ENCODE measurements at places on chromosomes 3 and 15. TPM values are rescaled to one million over a fixed set of nuclear protein-coding genes. Genes with fewer than 3 reads are reported as not detected.

DNA sequence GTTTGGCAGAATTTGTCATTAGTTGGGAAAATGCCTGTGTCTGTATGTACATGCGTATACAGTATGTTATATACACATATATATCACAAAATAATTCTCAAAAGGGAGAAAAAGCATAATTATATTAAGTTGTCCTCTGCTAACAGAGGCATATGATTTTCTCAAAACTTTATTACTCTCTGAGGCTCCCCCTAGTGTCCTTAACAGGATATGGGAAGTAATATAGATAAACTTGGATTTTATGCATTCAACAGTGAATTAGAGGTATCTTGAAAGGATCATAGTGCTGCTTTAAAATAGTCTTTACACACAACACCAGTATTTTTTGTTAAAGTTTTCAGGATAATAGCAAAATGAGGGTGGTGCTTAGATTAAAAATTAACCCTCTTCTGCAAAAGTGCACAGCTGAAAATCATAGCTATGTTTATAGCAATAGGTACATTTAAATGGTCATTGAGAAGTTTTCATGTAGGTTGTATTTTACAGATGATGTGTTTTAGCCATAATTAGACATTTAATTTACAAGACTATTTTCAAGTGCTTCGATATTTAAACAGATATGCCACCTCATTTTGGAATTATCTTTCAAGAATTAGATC lies 454.0 kb upstream of the ROBO2 start:
- no peak overlapping the region for H3K4me3 ChIP-seq
- DNase-seq = no peak
- no peaks in the 10 kb centered on the region for H3K36me3 ChIP-seq

- H3K27me3 ChIP-seq = peaks cover 19% of the 10 kb centered on the region
- no peaks in the 10 kb centered on the region for H3K36me3 ChIP-seq
- H3K4me3 ChIP-seq = no peak overlapping the region
- no peak overlapping the region for H3K27ac ChIP-seq
- no peaks in the 10 kb centered on the region for H3K4me1 ChIP-seq
Observed at GRCh38 chr15:29937956-29938355, 115.7 kb upstream of the TJP1 start.

GRCh38 chr3:38522002-38522401 lies 25.9 kb downstream of the EXOG start:
- peaks cover 22% of the 10 kb centered on the region for H3K4me1 ChIP-seq
- no peak overlapping the region for H3K4me3 ChIP-seq
- H3K27me3 ChIP-seq = no peaks in the 10 kb centered on the region
- DNase-seq = no peak
- H3K36me3 ChIP-seq = peaks cover 13% of the 10 kb centered on the region
- no peak overlapping the region for H3K27ac ChIP-seq

SPATA12 gene
- total RNA-seq = not detected

GRCh38 chr3:187870360-187871203 lies 125.3 kb upstream of the BCL6 start:
- no peak overlapping the region for H3K4me3 ChIP-seq
- no peak for DNase-seq
- H3K4me1 ChIP-seq = peaks cover 17% of the 10 kb centered on the region
- no peaks in the 10 kb centered on the region for H3K27me3 ChIP-seq
- peaks cover 9% of the 10 kb centered on the region for H3K36me3 ChIP-seq
- H3K27ac ChIP-seq = no peak overlapping the region

- H3K4me1 ChIP-seq = no peaks in the 10 kb centered on the region
- no peak for DNase-seq
- no peak overlapping the region for H3K4me3 ChIP-seq
Observed at GRCh38 chr3:184590795-184591194, 29.2 kb downstream of the EPHB3 start.

- H3K4me3 ChIP-seq = no peak overlapping the region
- H3K36me3 ChIP-seq = no peaks in the 10 kb centered on the region
- no peaks in the 10 kb centered on the region for H3K4me1 ChIP-seq
Observed at GRCh38 chr3:197496746-197497125, 59.0 kb downstream of the BDH1 start.

TICRR gene
- total RNA-seq = 18.6 TPM

GRCh38 chr3:25246913-25247312 lies 181.2 kb upstream of the RARB start:
- H3K27ac ChIP-seq = no peak overlapping the region
- no peaks in the 10 kb centered on the region for H3K27me3 ChIP-seq
- H3K36me3 ChIP-seq = no peaks in the 10 kb centered on the region
- DNase-seq = no peak

LIPC gene
- 7.4 TPM for total RNA-seq

- no peak for DNase-seq
- peak overlapping the region; percentile 85 for H3K27ac ChIP-seq
- peak overlapping the region; percentile 82 for H3K4me3 ChIP-seq
- H3K4me1 ChIP-seq = peaks cover 27% of the 10 kb centered on the region
- no peaks in the 10 kb centered on the region for H3K27me3 ChIP-seq
Observed at GRCh38 chr15:63600001-63600615, 2.9 kb downstream of the FBXL22 start.

CLEC3B gene
- total RNA-seq = 0.45 TPM

DNA sequence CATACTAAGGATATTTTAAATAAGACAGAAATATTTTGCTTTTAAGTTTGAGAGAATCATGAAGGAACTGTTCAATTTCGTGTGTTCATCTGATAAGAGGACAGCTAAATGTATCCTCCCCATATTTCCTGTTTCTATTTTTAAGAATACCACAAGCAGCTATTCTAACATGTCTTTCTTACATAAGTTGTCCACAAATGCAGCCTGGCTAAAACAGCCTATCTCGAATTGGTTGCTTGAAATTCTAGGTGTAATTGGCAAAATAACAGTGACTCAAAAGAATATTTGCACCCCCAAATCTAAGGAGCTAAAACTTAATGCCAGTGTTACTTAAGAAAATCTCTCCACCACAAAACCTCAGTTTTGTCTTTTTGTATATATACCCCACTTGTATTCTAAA lies 35.0 kb downstream of the BTLA start:
- peak overlapping the region; percentile 73 for H3K4me3 ChIP-seq
- peak overlapping the region; percentile 90 for H3K27ac ChIP-seq
- peaks cover 53% of the 10 kb centered on the region for H3K36me3 ChIP-seq
- no peak for DNase-seq
- peaks cover 73% of the 10 kb centered on the region for H3K4me1 ChIP-seq

DAZL gene
- total RNA-seq = not detected

DNA sequence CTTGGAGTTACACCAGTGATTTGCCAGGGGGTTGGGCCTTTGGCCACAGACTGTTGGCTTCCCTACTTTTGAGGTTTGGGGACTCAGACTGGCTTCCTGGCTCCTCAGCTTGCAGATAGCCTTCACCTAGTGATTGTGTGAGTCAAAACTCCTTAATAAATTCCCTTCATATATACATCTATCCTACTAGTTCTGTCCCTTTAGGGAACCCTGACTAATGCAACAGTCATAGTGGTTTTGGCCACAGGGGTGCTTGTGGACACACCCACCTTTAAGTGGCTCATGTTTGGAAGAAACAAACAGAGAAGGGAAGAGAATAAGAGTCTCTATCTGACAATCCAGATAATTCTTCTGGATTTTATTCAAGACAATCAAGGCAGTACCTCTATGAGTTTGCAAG lies 457.7 kb downstream of the EPHA3 start:
- DNase-seq = no peak
- no peaks in the 10 kb centered on the region for H3K4me1 ChIP-seq
- no peaks in the 10 kb centered on the region for H3K27me3 ChIP-seq

DNA sequence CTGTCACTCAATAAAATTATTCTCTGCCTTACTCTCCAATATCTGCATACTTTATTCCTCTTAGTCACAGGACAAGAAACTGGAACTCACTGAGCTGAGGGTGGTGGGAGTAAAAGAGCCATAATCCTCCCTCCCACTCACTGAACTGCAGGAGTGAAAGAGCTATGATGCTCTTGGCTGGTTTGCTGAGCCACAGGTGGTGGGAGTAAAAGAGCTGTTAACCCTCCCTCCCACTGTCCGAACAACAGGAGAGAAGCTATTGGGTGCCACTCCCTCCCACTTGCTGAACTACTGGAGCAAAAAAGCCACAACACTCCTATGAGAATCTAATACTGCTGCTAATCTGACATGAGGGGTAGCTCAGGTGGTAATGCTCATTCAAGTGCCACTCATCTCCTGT lies 391.0 kb downstream of the NSUN3 start:
- no peak for DNase-seq
- no peaks in the 10 kb centered on the region for H3K27me3 ChIP-seq
- no peaks in the 10 kb centered on the region for H3K36me3 ChIP-seq
- H3K27ac ChIP-seq = no peak overlapping the region
- H3K4me1 ChIP-seq = no peaks in the 10 kb centered on the region
- H3K4me3 ChIP-seq = no peak overlapping the region

- peaks cover 3% of the 10 kb centered on the region for H3K4me1 ChIP-seq
- no peaks in the 10 kb centered on the region for H3K36me3 ChIP-seq
- H3K27ac ChIP-seq = no peak overlapping the region
- H3K4me3 ChIP-seq = no peak overlapping the region
Observed at GRCh38 chr3:126449621-126450051, 26.1 kb downstream of the ZXDC start.

STIMATE gene
- 38.5 TPM for total RNA-seq

DNA sequence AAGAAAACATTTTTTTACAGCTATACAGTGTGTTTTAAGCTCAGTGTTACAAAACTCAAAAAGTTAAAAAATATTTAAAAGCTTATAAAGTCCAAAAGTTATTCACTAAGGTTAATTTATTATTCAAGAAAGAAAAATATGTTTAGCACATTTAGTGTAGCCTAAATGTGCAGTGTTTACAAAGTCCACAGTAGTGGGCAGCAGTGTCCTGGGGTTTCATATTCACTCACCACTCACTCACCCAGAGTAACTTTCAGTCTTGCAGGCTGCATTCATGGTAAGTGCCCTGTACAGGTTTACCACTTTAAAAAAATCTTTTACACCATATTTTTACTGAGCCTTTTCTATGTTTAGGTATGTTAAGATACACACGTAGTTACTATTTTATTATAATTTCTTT lies 300.2 kb upstream of the TRIM42 start:
- no peak overlapping the region for H3K4me3 ChIP-seq
- DNase-seq = no peak
- no peaks in the 10 kb centered on the region for H3K36me3 ChIP-seq
- H3K27me3 ChIP-seq = peaks cover 5% of the 10 kb centered on the region
- no peaks in the 10 kb centered on the region for H3K4me1 ChIP-seq

GRCh38 chr15:28935316-28935715 lies 49.5 kb downstream of the APBA2 start:
- peak overlapping the region; percentile 85 for H3K27ac ChIP-seq
- no peaks in the 10 kb centered on the region for H3K27me3 ChIP-seq
- peak; percentile 77 for DNase-seq
- peaks cover 61% of the 10 kb centered on the region for H3K4me1 ChIP-seq
- H3K4me3 ChIP-seq = peak overlapping the region; percentile 67

All from activated naive CD8-positive, alpha-beta T cell treated with anti-CD3 and anti-CD28 coated beads, Interleukin-2, amount 10 ng/mL, durations not matched to agents 7 days and 5 days (primary cell).